Skin of body (tissue), 3 donors: ENCODE measurements at places on chromosomes 11 and 22. TPM values are rescaled to one million over a fixed set of nuclear protein-coding genes. Genes with fewer than 3 reads are reported as not detected.

The MS4A14 gene
- 0.20 TPM for total RNA-seq

The DCPS gene
- 6.3 TPM for total RNA-seq

The BDNF gene
- 2.9 TPM for total RNA-seq

The LRRC74B gene
- total RNA-seq, result 0.20 TPM

The COX8A gene
- 218 TPM for total RNA-seq

The ELFN2 gene
- total RNA-seq, result 0.30 TPM

- DNase-seq, result no peak
These were observed 125.3 kb upstream of the C11orf58 start for GRCh38 chr11:16613262-16613511.

DNA sequence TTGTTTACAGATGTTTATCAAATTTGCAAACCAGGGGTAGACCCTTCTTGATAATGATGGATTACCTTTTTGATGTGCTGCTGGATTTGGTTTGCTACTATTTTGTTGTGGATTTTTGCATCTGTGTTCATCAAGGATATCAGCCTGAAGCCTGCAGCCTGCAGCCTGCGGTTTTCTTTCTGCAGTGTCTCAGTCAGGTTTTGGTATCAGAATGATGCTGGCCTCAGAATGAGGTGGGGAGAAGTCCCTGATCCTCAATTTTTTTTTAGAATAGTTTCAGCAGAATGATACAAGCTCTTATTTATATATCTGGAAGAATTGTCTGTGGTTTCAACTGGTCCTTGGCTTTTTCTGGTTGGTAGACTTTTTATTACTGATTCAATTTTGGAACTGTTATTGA, 19.7 kb upstream of the RAB38 start:
- DNase-seq, result no peak

DNA sequence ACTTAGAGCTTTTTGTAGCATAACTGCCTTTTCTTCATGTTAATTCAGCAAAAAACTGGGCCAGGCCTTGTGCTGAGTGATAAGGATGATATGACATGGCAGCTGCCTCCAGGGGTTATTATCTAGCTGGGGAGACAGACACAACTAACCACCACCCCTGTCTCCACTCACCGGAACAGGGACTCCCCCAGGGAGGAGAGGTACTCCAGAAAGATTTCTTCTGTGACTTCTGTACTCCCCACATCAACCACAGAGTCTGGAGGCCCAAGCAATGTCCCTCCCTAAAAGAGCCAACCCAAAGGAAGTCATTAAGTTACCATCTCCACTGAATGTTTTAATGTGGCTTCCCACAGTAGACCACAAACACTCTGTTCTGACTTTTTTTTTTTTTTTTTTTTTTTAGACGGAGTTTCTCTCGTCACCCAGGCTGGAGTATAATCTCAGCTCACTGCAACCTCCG, 14.3 kb upstream of the PMM1 start:
- DNase-seq, result no peak

DNA sequence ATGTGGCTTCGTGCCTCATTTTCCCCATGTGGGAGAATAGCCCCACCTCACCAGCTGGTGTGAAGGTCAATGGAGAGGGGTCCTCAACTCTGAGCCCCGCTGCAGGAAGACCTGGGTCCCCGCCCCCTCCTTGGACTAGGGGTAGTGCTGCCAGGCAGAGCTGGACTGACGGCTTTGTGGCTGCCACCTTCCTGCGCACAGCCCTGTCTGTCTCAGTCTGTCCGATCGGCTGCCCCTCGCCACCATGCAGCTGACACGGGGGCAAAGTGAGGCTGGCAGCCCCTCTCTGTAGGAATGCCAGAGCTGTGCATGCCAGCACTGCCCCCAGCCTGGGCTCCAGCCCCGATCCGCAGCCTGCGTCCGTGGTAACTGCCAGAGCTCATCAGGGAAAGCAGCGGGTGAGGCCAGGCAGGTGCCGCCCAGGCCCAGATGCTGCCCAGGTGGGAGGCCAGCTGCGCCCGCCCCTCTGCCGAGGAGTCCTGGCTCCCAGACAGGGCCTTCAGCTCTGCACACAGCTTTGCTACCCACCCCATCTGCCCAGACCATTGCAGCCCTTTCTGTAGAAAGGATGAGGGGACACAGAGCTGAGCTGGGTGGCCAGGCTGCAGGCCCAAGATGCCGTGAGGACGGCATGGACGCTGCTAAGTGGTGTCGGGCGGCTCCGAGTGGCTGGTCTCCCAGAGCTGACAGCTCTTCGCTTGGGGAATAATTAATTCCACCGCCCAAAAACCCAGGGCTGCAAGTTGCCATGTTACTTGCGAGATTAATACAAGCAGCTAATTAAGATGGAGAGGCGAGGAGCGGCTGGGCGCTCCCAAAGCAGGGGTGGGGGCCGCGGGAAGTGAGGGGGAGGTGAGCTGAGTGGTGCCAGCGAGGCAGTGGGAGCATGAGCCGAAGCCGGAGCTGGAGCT, 19.5 kb upstream of the FLRT1 start:
- no peak for DNase-seq

GRCh38 chr22:37353839-37354238, 71.5 kb downstream of the CYTH4 start:
- no peak for DNase-seq

- no peak for DNase-seq
These were observed 883.9 kb downstream of the BRD1 start for GRCh38 chr22:48943567-48944432.
